Stimulated activated CD4-positive, alpha-beta T cell treated with anti-CD3 and anti-CD28 coated beads, TNF-alpha, amount 100 ng/mL, for 24 hours (primary cell): ENCODE measurements at places on chromosomes 12 and 14.
A peak's percentile ranks its signal among the peaks of the same experiment; 100 is the strongest.

DNA sequence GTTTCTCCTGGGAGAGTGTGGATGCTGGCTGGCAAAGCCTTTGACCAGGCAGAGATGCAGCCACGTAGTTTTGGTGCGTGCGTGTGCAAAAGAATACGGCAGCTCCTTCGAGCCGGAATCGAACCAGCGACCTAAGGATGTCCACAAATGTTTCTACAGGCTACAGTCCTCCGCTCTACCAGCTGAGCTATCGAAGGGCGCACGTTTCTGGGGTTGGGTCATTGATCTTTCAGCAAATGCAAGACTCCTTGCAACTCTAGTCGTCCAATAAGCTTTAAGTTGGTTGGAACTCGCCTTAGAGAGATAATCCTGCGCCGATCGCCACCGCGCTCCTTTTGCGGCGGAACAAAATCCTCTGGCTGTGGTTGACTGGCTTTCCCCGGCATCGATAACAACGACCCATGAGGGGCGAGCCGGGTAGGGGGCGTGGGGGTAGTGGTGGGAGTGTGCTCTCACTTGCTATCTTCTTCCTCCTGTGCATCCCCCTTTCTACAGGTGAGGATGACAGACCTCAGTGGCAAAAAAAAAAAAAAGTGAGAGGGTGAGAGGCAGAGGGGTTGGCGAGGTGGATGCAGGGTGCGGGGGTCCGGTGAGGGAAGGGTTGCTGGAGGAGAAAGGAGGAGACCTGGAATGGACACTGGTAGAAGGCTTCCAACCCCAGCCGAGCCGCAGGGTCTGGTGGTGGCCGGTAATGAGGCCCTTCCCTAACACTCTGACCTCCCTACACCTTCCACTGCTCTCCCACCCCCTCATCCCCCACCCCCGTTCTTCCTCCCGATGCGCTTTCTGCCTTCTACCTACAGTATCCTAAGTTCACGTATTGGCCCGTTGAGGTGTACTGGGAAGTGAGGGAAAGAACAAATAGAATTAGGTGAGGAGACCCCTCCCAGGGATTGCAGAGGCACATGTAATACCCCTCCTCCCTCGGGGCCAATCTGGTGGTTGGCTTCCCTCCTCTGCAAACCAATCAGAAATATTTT is 11.8 kb upstream of the OR6S1 start:
- peak; percentile 73 for DNase-seq

DNA sequence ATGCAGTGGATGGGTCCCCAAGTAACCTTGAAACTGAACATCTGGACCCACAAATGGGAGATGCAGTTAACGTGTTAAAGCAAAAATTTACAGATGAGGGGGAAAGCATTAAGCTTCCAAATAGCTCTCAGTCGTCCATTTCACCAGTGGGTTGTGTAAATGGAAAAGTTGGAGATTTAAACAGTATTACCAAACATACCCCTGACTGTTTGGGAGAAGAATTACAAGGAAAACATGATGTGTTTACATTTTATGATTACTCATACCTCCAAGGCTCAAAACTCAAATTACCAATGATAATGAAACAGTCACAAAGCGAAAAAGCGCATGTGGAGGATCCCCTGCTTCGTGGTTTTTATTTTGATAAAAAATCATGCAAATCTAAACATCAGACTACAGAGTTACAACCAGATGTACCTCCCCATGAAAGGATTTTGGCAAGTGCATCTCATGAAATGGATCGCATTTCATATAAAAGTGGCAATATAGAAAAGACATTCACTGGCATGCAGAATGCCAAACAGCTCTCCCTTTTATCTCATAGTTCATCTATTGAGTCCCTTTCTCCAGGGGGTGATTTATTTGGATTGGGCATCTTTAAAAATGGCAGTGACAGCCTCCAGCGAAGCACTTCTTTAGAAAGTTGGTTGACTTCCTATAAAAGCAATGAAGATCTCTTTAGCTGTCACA is 116.6 kb upstream of the NPAS3 start:
- no peak for DNase-seq

GRCh38 chr14:47009615-47010014 is 358.0 kb upstream of the RPL10L start:
- no peak for DNase-seq

DNA sequence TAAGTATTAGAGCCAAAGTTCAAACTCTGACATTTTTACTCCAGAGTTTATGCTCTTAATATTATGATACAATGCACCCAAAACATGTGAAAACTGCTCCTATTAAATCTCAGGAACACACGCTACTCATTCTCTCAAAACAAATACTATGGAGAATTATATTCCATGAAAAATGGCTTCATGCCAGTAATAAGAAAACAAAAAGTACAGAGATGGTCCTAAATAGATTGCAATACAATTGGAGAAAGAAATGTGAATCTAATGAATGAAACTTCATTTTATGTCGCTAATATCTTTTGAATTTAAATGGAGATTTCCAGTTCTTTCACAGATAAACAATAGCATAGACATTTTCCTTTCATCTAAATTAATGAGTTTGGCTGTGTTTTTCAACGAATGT is 384.3 kb downstream of the ADAMTS20 start:
- no peak for DNase-seq

GRCh38 chr14:40347675-40348074 is 915.4 kb upstream of the FBXO33 start:
- DNase-seq: no peak

DNA sequence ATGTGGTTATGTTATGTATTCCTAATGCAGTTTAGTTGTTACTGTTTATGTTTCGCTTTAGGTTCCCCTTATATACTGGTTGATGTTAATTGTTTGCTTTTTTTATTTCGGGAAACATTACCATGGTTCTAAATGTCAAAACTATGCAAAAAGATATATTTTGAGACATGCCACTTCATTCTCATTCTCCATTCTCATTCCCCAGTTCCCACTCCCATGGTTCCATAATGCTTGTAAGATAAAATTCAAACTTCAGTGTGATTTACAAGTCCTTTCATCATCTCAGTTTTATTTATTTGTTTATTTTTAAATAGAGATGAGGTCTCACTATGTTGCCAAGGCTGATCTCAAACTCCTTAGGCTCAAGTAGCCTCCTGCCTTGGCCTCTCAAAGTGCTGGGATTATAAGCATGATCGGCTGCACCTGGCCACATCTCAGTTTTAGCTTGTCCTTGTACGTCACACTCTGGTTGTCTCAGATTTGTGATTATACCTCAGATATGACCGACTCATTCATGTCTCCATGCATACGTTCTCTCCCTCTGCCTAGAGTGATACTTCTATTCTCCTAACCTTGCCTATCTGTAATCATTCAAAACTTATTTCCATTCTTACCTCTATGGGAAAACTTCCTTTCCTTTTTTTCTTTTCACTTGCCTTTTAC is 407.8 kb upstream of the RGS6 start:
- DNase-seq: no peak

- DNase-seq: no peak
Measured at GRCh38 chr12:128863957-128864356, 10.7 kb downstream of the GLT1D1 start.

DNA sequence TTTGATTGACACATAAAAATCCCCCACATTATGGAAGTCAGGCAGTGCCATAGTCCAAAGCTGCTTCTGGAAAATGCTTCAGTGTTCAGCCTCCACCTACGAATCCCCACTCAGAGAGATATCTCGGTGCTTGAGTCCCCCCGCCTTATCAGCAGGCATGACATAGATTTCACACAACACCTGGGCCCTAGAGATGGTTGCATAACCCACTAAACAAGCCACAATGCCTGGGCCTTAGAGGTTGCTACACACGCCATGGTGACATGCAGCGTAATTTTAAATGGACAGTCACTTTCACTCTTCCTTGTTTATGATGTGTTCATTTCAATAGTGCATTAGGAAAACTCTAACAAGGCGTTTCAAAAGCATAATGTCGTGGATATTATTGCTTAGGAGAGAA is 38.0 kb downstream of the CCDC60 start:
- no peak for DNase-seq

DNA sequence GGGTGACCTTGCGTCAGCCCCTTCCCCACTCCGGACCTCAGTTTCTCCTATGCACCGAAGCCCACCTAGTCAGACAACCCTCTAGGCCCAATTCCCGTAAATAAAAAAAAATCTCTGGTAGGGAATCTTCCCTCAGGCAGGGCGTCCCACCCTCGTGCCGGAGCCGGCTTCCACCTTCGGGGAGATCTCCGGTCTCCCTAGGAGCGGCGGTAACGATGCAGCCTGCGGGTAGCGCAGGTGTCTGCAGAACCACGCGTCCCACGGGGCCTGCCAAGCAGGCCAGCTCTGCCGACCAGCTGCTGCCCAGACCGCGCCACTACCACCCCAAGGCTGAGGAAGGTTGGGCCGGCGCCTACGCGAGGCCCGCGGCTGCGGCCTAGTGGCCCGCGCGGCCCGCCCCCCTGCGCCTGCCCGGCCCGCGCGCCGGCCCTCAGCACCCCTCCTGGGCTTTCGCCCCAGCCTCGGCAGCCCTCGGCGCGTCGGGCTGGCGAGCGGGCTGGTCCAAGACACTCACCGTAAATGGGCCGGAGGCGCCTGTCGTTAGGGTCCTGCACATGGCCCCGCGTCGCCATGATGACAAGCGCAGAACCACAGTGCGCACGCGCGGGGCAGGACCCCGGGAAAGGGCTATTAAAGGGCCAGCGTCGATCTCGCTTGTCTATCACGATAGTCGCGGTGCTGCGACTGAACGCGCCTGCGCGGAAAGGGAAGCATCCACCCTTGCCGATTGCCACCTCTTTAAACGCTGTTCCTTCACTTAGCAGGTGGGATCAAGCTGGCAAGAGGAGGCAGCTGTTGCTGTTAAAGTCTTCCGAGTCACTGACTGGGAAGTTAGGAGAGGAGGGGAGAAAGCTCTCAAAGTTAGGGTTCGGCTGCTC is at the start of gene NAA25:
TSS of gene NAA25 (minus strand) at position 582 of the 878 bp plus-strand sequence. CDS start at position 572, 10 bp downstream.
- DNase-seq: peak; percentile 83

DNA sequence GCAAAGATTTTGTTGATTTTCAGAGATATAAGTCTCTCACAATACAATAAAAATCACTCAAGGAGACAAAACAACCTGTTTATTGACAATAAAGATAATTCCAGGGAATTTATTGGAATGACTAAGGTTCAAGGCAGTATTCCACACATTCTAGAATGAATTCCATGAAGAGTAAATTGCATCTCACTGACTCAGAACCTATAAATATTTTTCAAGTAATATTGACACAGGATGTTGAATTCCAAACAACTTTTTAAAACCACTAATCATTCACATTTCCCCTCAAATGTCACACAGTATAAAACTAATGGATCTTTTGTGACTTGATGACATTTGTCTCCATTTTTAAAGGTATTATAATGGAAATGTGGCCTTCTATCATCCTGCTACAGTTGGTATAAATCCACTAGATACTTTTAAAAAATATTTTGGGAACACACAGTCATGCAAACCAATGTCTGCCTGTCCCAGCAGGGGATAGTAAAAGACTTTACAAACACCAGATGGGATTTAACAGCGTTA is 42.1 kb upstream of the LGR5 start:
- no peak for DNase-seq

DNA sequence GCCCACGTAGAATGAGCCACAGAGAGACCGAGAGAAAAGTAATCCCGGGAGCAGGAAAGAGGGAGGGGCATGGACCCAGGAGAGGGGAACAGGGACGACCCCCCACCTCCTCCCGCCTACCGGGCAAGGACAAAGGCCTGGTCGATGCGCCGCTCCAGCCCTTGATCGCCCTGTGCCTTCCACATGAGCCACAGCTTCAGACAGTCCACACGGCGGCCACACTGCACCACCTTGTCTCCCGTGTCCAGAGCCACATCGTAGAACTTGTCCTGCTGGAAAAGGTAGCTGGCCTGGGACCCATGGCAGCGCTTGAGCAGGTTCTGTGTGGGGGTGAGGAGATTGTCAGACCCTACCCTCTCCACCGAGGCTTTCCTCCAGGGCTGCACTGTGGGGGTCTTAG is 20.5 kb upstream of the ZNF740 start:
- no peak for DNase-seq
